Pancreas (tissue), 10 donors: ENCODE measurements at places on chromosomes 3 and 15. TPM values are rescaled to one million over a fixed set of nuclear protein-coding genes. Genes with fewer than 3 reads are reported as not detected.

Gene NCEH1
- 26.0 TPM for total RNA-seq

- H3K27ac ChIP-seq = no peak overlapping the region
- H3K27me3 ChIP-seq = no peaks in the 10 kb centered on the region
- H3K4me3 ChIP-seq = no peak overlapping the region
- H3K4me1 ChIP-seq = peaks cover 6% of the 10 kb centered on the region
- no peaks in the 10 kb centered on the region for H3K36me3 ChIP-seq
- no peak for DNase-seq
Observed at GRCh38 chr15:64621056-64621455, 154.3 kb downstream of the RBPMS2 start.

Gene CCDC191
- total RNA-seq = 3.7 TPM

- no peak overlapping the region for H3K4me3 ChIP-seq
- H3K27ac ChIP-seq = no peak overlapping the region
- DNase-seq = no peak
- H3K27me3 ChIP-seq = no peaks in the 10 kb centered on the region
Observed at GRCh38 chr3:150022381-150023238, 51.9 kb upstream of the PFN2 start.

Gene CAV3
- total RNA-seq = not detected

DNA sequence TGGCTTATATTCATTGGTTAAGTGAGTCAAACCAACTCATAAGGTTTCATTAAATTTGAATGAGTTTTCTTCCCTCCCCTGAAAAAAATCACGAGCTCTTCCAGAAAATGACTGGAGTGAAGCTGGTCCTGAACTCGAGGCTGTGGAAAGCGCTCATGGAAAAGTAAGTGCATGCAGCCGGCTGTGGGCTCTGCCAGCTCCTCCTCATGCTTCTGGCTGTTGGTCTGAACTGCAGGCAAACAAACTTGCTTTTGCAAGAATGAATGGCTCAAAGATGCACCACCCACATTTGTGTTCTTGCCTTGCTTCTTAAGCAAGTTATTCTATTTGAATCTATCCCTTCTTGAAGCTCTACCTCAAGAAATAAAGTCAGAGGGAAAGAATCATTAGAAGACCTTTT is 6.2 kb downstream of the ETV5 start:
- H3K27ac ChIP-seq = no peak overlapping the region
- no peak for DNase-seq
- no peaks in the 10 kb centered on the region for H3K27me3 ChIP-seq
- H3K4me1 ChIP-seq = peaks cover 18% of the 10 kb centered on the region
- H3K4me3 ChIP-seq = no peak overlapping the region

DNA sequence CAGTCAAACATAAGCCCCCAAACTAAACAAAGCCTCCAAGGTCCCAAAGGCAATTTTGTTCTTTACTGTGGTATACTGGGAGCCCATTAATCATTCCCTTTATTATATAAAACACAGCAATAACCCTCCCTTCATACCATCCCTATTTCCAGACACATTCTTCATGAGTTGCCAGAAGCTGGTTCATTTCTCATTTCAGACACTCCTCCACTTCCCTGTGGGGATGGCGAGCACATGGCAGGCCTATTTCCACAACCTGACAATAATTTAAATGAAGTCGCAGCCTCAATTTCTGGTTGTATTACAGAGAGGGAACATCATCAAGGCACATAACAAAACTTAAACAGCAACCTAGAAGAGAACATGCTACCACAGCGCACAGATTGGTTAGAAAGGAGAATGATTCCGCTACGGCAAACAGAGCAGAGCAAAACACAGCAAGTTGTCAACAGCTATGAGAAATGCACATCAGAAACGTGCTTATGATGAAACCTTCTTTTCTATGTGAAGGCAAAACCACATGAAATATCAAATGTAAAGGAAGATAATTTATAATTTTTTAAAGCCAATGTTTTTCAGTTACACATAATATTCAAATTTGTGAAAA is 63.3 kb upstream of the ARHGEF3 start:
- no peaks in the 10 kb centered on the region for H3K36me3 ChIP-seq
- no peak overlapping the region for H3K4me3 ChIP-seq
- H3K4me1 ChIP-seq = peaks cover 3% of the 10 kb centered on the region
- no peak for DNase-seq
- no peak overlapping the region for H3K27ac ChIP-seq
- H3K27me3 ChIP-seq = no peaks in the 10 kb centered on the region

- peak; percentile 68 for DNase-seq
- no peak overlapping the region for H3K4me3 ChIP-seq
- H3K27ac ChIP-seq = no peak overlapping the region
- H3K27me3 ChIP-seq = no peaks in the 10 kb centered on the region
Observed at GRCh38 chr3:30012941-30013543, 593.4 kb upstream of the TGFBR2 start.

Gene PDZRN3
- 4.9 TPM for total RNA-seq

DNA sequence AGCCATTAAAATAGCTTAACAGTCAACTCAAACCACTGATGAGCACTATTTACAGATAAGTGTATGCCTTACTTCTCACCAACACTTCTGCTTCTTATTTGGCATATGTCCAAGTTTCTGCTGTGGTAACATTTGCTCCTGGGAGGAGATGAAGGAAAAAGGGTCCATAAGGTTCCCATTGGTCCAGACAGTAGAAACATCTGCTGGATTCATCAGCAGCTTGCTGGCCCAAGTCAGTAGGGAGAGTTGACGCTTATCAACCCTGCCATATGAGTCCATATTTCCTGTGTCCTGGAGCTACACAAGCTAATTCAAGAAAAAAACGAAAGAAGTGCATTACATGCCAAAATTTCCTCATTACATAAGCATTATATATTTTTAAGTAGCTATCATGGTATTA is 824.5 kb downstream of the CADM2 start:
- H3K4me1 ChIP-seq = no peaks in the 10 kb centered on the region
- H3K27me3 ChIP-seq = no peaks in the 10 kb centered on the region
- H3K27ac ChIP-seq = no peak overlapping the region
- no peaks in the 10 kb centered on the region for H3K36me3 ChIP-seq
- H3K4me3 ChIP-seq = no peak overlapping the region

Gene MAP3K13
- 24.1 TPM for total RNA-seq

Gene FRMD5
- total RNA-seq = 0.04 TPM

DNA sequence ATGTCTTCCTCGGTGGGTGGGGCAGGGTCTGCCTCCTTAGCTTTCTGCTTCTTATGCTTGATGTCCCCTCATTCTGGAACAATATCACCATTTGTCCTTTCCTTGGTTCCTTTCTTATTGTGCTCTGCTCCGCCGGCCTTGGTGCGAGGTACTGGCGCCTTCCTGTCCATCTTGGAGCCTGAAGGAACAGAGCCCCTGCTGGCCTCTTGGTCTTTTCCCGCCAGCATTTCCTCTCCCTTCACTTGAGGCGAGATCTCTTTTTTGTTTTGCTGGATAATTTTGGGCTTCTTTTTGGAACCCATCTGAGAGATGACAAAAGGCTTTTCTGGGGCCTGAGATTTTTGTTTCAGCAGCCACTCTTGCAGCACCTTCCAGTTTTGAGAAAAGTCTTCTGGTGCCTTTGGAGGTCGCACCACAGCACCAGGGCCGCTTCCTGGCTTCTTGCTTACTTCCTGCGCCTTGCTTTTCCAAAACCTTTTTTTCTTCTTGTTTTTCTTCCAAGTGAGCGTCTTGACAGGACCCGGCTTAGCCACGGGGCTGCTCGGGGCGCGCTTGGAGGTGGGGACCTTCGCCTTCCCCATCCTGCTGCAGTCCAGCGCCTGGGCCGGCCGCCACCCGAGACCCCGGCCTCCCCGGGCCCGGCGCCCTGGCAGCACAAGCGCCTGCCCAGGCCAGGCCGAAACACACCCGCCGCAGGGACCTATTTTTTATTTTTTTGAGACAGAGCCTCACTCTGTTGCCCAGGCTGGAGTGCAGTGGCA is 127.1 kb downstream of the KLF13 start:
- no peak overlapping the region for H3K27ac ChIP-seq
- no peaks in the 10 kb centered on the region for H3K4me1 ChIP-seq
- no peaks in the 10 kb centered on the region for H3K36me3 ChIP-seq
- no peak for DNase-seq
- no peaks in the 10 kb centered on the region for H3K27me3 ChIP-seq

Gene ST8SIA2
- total RNA-seq = not detected

DNA sequence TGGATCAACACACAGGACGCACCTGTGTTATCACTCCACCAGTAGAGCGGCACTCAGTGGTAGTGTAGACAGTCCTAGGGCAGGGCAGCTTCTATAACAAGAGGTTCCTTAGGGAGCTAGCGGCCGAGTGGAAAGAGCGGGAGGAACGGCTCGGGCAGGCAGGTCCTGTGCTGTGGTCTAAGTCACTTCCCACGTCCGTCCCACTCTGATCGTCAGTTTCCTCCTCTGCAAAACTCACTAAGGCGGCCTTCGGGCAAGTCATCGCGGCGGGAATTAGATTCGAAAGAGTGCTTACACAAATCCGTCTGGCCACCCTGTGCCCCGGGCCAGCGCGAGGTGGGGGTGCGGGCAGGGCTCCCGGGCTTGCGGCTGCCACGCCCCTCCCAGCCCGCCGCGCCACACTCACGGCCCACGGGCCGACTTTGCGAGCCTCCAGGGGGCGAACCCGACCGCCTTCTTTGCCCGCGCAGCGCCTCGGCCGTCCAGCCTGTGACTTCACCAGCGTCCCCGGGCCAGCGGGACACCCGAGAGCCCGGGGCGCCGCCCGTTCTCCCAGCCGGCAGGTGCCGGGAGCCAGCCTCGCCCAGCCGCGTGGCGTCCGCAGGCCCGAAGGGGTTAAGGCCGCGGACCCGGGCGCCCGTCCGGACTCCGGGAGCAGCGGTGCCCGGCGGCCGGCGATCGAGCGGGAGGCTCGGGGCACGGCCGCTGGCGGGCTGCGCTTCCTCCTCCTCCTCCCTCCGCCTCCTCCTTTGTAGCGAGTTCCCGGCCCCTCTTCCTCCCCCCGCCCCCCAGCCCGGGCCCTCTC is 416 bp upstream of the CORO2B start:
- no peaks in the 10 kb centered on the region for H3K27me3 ChIP-seq
- H3K27ac ChIP-seq = no peak overlapping the region
- no peaks in the 10 kb centered on the region for H3K36me3 ChIP-seq

DNA sequence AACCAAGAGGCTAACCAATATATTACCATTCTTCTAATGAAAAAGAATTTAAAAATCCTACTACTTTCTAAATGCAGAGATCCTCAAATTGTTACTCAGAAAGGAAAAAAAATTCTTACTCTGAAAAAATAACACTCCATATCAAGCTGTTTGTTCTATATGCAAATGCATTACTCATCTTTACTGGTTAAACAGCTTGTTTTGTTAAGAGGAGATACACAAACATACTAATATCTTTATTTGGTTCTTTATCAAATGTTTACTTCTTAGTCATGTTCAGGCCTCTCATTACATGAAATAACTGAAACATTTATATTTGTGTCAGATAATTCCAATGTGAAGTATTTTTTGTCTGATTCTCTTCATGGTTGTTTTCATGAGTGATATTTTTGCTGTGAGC is 146.8 kb downstream of the PCCB start:
- H3K27ac ChIP-seq = no peak overlapping the region
- peaks cover 2% of the 10 kb centered on the region for H3K4me1 ChIP-seq
- no peaks in the 10 kb centered on the region for H3K27me3 ChIP-seq
- DNase-seq = no peak
- no peak overlapping the region for H3K4me3 ChIP-seq
- no peaks in the 10 kb centered on the region for H3K36me3 ChIP-seq

DNA sequence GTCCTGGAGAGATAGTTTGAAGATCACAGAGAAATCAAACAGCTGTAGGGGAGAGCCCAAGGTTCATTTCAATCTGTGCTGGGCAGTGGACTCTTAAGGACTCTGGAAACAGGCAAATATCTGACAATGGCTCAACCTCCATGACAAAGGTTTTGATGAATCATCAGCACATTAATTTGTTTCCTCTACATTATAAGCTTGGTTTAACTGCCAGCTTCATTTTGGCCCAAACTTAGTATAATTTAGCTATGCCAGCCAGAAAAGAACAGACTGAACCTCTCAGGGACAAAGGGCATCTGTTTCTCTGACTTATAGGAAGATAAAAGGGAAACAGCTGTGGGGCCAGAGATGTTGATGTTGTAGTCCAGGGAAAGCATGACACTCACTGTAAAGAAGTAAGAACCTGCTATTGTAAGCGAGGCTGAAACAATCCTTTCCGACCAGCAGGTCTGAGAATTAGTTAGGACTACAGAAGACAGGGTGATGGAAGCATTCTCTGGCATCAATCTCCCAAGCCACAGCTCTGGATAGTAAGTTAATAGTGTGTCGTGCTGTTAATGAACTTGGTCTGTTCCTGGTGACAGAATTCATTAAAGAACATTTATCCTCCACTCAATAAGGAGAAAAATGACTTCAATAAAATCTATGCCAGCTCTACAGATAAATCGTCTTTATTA is 110.1 kb downstream of the KCNMB2 start:
- DNase-seq = no peak
- H3K27ac ChIP-seq = no peak overlapping the region
- no peak overlapping the region for H3K4me3 ChIP-seq
- H3K27me3 ChIP-seq = no peaks in the 10 kb centered on the region
- H3K4me1 ChIP-seq = no peaks in the 10 kb centered on the region

GRCh38 chr3:18652781-18653180 is 227.6 kb upstream of the SATB1 start:
- no peaks in the 10 kb centered on the region for H3K36me3 ChIP-seq
- H3K4me1 ChIP-seq = no peaks in the 10 kb centered on the region
- DNase-seq = no peak
- H3K4me3 ChIP-seq = no peak overlapping the region
- H3K27me3 ChIP-seq = no peaks in the 10 kb centered on the region
- peak overlapping the region; percentile 34 for H3K27ac ChIP-seq

DNA sequence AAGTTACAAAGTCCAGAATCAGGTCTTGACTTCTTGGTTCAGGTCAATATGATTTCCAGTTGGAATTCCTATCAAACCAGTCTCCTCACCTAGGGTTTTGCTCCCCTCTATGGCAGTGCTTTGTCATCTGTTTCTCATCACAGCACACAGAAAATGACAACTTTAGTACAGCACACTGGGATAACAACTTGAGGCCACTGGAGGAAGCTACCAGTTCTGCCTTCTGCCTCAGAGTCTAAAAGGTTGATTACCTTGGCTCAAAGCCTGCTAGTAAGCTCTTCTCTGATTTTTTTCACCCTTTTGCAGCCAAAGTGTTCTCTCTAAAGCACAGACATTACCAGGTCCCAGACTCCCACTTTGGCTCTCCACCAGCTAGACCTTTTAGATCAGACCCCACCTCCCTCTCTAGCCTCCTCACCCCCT is 24.8 kb upstream of the TRIM59 start:
- no peak overlapping the region for H3K27ac ChIP-seq
- no peak for DNase-seq
- H3K4me3 ChIP-seq = no peak overlapping the region
- H3K4me1 ChIP-seq = no peaks in the 10 kb centered on the region
- no peaks in the 10 kb centered on the region for H3K36me3 ChIP-seq

Gene IQCF5
- not detected for total RNA-seq

GRCh38 chr3:159030138-159030670 is 228.3 kb downstream of the MFSD1 start:
- H3K27me3 ChIP-seq = no peaks in the 10 kb centered on the region
- H3K4me1 ChIP-seq = no peaks in the 10 kb centered on the region
- no peak overlapping the region for H3K27ac ChIP-seq
- no peaks in the 10 kb centered on the region for H3K36me3 ChIP-seq
- DNase-seq = no peak
- no peak overlapping the region for H3K4me3 ChIP-seq

- no peaks in the 10 kb centered on the region for H3K36me3 ChIP-seq
- no peaks in the 10 kb centered on the region for H3K27me3 ChIP-seq
- DNase-seq = no peak
Observed at GRCh38 chr15:101537483-101538080, 48.1 kb upstream of the PCSK6 start.
